Ascending aorta (tissue), 2 donors: ENCODE measurements at places on chromosomes 2 and 18.

GRCh38 chr2:105126336-105126735 lies 88.5 kb downstream of the MRPS9 start:
- DNase-seq = no peak

DNA sequence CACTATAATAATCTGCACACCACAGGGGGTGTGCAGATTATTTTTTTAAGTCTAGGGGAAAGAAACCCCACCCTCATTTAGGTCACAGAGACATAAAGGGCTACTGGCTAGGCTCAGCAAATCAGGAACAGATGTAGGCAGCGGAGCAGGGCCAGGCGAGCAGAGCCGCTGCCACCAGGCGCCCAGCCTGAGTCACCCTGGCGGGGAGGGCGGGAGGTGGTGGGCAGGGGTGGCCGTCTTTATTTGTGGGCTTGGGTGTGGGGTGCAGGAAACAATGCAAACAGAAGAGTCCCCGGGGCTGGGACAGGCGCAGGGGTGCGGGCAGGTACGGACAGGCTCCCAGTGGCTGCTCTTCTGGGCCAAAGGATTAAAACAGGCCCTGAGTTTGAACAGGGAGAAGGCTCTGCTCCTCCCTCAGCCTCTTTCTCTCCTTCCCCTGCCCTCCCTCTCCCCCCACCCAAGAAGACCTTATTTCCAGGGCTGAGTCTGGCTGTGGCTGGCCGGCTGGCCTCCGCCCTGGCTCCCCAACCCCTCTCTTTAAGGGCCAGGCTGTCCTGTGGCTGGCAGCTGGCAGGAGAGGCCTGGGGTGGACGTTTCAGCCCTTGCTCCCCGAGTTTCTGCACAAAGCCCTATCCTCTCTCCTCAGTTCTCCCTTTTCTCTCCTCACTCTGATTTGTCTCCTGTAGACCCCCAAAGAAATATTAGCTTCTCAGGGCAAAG lies 142.9 kb upstream of the SMAD2 start:
- no peak for DNase-seq

DNA sequence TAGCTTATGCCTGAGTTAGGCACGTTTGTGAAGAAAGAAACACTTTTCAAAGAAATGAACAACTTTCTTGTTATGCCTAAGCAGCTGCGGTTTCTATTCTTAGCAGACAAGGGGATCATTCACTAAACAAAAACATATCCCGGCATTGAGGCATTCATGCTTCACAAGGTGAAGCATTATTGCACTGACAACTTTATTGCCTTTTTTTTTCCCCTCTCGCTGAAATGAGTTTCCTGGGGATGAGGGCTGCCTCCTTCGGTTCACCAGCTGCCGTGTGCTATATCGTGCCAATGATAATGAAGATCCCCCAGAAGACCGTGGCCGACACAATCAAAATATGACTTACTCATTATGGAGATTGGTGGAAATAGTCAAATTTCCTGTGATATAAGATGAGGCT lies 288.2 kb upstream of the ST6GAL2 start:
- no peak for DNase-seq

DNA sequence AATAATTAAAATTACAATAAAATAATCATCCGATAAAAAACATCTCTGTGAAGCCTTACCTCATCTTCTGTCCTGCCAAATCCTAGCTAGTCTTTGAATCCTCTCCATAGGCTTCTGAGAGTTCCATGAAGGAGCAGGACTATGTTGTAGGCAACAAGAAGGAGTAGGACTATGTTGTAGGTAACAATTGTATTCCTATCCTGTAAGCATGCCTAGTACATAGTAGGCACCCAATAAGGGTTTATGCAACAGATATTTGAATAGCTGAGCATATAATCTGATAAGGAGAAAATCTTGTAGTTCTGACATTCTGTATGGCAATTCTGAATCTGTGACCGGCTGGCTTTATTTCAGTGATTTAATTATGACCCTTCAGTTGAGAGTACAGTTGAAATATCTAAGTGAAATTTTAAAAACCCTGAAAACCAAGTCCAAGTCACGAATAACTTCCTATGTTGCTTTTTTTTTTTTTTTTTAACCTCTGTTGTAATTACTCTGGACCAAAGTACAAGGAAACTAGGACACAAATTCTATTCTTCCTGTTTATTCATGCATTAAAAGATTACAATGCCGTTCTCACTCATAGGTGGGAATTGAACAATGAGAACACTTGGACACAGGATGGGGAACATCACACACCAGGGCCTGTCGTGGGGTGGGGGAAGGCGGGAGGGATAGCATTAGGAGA lies 27.8 kb downstream of the VWA3B start:
- no peak for DNase-seq

GRCh38 chr18:7855028-7855427 lies 287.9 kb downstream of the PTPRM start:
- no peak for DNase-seq

DNA sequence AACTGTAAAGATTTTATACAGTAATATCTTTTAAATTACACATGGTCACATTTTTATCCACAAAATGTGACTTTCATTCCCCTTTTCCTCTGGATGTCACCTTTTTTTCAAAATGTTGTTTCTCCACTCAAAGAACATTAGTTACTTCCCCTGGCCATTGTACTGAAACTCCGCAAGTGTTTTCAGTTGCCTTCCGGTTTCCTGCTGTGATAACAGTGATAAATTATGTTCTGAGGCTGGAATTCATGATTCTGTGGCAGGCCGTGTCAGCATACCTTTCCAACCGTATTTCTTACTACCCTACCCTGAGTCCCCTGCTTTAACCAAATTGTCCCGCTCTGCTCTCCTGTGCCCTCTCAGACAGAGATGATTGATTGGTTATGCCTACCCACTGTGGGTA lies 53.5 kb downstream of the MGAT5 start:
- no peak for DNase-seq

DNA sequence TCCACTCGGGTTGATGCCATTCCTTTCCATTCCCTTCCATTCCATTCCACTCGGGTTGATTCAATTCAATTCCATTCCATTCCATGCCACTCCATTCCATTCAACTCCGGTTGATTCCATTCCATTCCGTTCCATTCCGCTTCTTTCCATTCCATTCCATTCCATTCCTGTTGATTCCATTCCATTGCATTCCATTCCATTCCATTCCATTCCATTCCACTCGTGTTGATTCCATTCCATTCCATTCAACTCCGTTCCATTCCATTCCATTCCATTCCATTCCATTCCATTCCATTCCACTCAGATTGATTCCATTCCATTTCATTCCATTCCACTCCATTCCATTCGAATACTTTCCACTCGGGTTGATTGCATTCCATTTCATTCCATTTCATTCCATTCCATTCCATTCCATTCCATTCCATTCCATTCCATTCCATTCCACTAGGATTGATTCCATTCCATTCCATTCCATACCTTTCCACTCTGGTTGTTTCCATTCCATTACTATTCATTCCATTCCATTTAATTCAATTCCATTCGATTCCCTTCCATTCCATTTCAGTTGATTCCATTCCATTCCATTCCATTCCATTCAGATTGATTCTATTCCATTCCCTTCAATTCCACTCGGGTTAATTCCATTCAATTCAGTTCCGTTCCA lies 1141.8 kb downstream of the RPIA start:
- DNase-seq = no peak

GRCh38 chr2:12504443-12504842 lies 212.3 kb upstream of the TRIB2 start:
- DNase-seq = no peak

DNA sequence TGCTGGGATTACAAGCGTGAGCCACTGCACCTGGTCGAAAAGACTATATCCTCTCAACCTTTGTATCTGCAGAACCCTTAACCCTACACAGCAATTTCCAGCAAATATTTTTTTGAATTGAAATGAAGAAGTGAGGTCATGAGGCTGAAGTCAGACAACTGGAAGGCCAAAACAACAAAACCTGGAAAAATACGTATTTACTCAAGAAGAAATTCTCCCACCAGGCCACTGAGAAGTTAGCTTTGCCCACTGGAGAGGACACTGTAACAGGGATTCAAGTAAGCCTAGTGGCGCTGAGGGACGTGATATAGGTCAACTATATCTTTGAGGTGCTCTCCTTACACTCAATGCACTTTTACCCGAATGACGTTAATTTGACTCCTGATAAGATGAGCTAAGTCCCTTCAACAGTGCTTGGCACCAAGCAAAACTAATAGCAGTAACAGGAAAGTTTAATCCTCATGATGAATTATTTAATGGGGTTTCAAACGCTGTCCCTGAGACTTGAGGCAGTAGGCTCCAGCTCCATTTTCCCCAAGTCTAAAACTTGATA lies 1.9 kb downstream of the HDLBP start:
- DNase-seq = no peak

GRCh38 chr2:149170156-149170555 lies 131.7 kb downstream of the LYPD6B start:
- no peak for DNase-seq

- DNase-seq = no peak
Observed at GRCh38 chr2:223306371-223306770, 254.4 kb downstream of the KCNE4 start.

GRCh38 chr2:111236025-111236424 lies 115.3 kb downstream of the BCL2L11 start:
- no peak for DNase-seq

- no peak for DNase-seq
Observed at GRCh38 chr18:35060122-35060815, 19.1 kb downstream of the MAPRE2 start.

- DNase-seq = no peak
Observed at GRCh38 chr2:153476816-153477635, 1.5 kb downstream of the RPRM start.

- no peak for DNase-seq
Observed at GRCh38 chr2:137223722-137224121, 458.4 kb downstream of the THSD7B start.

- no peak for DNase-seq
Observed at GRCh38 chr2:109168086-109168485, 39.1 kb downstream of the SH3RF3 start.

GRCh38 chr2:86788165-86788564 lies 2.5 kb downstream of the CD8A start:
- no peak for DNase-seq

GRCh38 chr2:37630776-37631175 lies 40.7 kb downstream of the CDC42EP3 start:
- no peak for DNase-seq

DNA sequence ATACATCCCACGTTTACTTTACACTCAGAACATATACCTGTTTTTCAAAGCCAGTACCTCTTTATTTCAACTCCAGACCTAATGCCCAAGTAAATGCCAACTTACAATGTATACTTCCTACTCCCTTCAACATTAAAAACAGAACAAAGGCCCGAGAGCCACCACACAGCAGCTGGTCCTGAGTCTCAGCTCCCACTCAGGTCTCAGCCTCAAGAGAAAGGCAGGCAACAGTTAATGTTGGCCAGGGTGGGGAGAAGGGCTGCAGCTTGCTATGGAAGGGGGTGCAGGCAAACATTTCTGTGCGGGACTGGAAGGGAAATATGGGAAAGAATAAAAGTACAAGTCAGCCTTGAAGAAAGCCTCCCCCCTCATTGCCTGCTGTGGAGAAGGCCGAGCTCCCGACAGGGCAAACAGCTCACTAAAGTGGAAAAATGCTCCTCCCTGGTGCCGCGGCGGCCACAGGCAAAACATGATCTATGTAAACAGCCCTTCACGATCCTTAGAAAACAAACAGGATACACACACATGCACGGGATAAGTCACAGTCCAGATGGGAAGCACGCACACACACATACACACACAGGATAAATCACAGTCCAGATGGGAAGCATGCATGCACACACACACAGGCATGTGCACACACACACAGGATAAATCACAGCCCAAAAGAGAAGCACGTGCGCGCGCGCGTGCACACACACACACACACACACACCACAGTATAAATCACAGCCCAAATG lies 67.4 kb downstream of the ADNP2 start:
- DNase-seq = no peak

DNA sequence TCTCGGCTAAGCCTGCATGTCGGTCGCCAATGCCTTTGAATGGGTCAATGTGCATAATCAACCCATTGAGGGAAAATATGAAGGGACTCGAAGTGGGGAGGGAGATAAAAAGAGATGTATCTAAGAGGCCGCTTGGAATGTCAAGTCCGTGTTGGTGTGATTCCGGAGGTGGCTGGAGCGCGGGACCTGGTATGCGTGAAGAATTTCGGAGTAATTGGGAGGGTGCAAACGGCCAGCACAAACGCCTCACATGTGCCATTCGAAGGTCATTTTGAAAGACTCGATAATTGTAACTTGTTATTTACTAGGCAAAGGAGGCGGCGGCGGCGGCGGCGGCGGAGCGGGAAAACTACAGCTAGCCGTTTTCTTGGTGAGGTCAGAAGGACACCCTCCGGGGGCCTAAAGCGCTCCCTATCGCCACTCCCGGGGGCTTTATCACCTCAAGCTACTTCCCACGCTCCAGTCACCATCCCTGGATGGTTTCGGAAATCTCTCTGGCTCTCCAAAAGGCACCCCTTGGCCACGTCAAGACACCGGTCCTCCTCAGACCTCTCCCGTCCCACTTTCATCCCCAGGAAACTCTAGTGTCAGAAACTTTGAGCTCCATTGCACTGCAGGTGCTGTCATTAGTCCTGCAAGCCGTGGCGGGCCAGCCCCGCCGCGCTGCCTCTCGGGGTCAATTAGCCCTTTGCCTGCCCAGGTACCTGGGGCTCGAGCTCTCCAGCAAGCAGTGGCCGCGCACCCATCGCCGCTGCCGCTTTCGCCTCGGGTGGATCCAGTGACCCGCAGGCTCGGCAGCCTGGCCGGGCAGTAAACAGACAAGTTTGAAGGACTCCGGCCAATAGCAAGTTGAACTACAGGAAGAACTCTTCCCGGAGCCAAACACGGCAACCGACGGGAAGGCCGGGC lies 1.5 kb downstream of the ERBB4 start:
- DNase-seq = peak; percentile 10

GRCh38 chr2:203909261-203909967 lies 27.1 kb upstream of the ICOS start:
- DNase-seq = no peak

- no peak for DNase-seq
Observed at GRCh38 chr2:11703700-11704099, 33.7 kb upstream of the NTSR2 start.

DNA sequence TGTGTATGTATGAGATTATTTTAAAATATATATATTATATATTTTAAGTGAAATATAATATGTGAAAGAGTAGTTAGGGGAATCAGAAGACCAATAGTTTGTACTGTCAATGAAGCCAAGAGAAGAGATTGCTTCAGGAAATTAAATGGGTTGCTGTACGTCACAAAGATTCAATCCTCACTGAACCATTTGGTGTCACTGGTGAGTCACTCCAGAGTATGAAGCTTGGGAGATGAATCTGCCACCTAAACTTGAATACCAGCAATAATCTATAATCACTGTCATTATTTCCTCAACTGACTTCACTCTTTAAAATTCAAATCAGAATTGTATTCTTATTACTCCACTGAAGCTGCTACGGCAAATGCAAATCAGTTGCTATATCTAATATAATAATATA lies 41.9 kb upstream of the SCN9A start:
- no peak for DNase-seq

- DNase-seq = no peak
Observed at GRCh38 chr2:235311044-235311443, 182.8 kb upstream of the AGAP1 start.
